ENCODE measurements at places on chromosomes 6 and 20.

DNA sequence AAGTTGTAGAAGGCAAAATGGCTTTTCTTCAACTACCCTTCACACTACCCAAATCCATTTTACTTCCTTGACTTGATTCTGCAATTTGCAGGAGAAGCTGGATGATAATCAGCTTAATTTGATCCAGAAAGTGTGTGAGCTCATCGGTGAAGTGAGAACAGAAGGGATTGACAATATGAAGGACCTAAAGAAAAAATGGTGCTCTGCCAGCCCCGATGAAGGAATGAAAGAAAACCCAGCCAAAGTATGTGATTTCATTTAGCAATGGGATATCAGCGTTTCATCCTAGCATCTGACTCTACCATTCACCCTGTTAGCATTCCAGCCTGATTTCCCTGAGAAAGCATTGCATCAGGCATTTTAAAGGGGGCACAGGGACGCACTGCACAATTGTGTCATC is 41.5 kb downstream of the CD164 start:
- DNase-seq, result no peak

- no peak for DNase-seq
These were observed 69.9 kb upstream of the SCGN start for GRCh38 chr6:25582101-25582500.

DNA sequence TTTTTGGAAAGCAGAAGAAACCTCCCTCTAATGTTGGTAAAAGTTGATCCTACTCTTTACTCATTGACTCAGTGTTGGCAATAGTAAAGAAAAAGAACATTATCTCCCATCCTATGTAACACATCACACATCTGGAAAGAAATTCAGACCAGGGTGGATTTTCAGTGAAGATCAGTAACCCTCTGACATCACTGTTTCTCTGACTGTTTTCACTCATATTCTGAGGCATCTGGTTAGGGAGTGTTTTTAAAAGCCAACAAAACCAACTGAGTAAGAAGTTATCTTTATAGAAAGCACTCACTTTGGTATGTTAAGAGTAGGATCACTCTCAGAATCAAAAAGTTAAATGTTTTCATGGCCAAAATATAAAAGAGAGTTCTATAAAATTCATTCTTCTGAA is 143.6 kb downstream of the DST start:
- DNase-seq, result no peak

DNA sequence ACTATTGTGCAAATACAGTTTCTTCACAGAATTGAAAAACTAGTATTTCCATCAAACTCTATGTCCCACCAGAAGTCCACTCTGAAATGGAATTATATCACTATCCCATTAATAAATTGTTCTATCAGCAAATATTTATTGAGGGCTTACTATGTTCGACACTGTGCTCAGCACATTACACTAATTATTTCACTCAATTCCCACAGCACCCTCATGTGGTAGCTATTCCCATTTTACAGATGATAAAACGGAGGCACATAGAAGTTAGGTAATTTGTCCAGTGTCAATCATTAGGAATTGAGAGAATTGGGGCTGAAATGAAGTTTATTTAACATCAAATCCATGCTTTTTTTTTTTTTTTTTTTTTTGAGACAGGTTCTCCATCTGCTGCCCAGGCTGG is 52.5 kb downstream of the MKKS start:
- DNase-seq, result no peak

GRCh38 chr6:15506066-15506465 is 156.8 kb downstream of the DTNBP1 start:
- no peak for DNase-seq

DNA sequence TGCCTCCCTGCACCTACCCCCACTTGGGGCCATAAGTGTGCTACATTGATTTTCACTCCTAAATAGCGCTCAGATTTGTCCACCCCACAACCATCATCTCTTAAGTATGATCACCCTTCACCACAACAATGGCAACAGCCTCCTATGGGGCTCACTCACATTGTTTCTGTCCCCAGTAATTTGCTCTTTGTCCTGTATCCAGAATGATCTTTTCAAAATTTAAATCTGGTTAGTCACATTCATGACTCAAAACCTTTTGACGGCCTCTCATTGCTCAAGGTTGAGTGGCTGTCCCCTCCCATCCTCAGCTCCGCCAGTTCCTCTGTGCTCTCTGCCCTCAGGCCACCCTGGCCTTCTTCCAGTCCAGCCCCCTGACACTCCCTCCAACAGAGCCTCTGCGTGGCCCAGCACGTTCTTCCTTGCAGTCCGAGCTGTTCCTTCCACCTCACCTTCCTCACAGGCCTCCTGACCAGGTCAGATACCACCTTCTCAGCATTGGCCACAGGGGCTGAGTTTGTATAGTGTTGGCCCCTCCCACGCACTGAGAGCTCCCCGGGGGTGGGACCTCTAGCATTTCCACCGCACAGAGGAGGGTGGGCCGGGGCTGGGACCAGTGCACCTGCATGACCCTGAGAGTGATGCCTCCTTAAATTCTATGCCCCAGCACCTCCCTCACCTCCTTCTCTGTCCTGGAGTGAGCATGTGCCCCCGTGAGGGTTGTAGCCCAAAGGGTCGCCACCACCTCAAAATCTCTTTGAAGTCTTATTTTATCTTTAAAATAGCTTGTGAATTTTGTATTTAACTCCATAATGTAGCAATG is 2.4 kb upstream of the PPP1R3G start:
- DNase-seq, result no peak

- peak; percentile 87 for DNase-seq
These were observed at the start of gene RSPH4A for GRCh38 chr6:116615937-116616736. Gene RSPH4A (plus strand): TSS chr6:116616479. CDS start chr6:116616624, 145 bp downstream.

DNA sequence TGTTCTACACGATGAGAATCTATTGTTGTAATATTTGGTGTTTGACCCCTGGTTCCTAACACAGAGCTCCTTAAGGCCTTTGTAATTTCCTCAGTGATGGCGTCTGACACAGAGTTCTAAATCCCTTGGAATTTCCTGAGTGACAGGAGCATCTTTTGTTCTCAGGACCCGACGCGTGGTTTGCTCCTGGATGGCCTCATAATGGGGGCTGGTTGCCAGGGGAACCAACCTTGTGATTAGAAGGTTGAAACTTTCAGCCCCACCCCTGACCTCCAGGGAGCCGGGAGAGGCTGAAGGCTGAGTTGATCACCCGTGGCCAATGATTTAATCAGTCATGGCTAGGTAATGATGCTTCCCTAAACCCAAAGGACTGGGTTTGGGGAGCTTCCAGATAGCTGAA is 20.5 kb upstream of the ZNF133 start:
- no peak for DNase-seq

DNA sequence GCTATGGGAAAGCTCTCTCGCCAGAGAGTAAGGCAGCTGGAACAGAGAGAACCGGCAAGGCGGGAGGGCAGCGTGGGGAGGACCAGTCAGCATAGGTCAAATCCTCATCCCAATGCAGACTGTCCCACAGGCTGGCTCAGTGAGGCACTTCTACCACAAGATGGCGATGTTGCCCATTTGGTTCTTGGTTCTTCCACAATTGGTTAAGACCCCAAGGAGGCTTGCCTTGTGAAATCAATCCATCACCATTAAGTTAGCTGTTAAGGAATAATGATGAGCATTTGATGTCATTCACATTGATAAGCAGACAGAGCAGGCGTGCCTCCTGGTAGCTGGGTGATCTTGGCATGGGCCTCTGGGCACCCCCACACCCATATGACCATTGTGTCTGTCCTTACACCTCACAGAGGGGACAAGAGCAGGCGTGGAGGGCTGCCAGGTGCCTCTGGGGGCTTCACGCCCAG is 2.4 kb downstream of the CSTL1 start:
- DNase-seq, result peak; percentile 43

GRCh38 chr6:119566546-119567260 is 217.1 kb upstream of the MAN1A1 start:
- DNase-seq, result peak; percentile 7

GRCh38 chr20:62977613-62978560 is 25.4 kb downstream of the SLC17A9 start:
- no peak for DNase-seq

DNA sequence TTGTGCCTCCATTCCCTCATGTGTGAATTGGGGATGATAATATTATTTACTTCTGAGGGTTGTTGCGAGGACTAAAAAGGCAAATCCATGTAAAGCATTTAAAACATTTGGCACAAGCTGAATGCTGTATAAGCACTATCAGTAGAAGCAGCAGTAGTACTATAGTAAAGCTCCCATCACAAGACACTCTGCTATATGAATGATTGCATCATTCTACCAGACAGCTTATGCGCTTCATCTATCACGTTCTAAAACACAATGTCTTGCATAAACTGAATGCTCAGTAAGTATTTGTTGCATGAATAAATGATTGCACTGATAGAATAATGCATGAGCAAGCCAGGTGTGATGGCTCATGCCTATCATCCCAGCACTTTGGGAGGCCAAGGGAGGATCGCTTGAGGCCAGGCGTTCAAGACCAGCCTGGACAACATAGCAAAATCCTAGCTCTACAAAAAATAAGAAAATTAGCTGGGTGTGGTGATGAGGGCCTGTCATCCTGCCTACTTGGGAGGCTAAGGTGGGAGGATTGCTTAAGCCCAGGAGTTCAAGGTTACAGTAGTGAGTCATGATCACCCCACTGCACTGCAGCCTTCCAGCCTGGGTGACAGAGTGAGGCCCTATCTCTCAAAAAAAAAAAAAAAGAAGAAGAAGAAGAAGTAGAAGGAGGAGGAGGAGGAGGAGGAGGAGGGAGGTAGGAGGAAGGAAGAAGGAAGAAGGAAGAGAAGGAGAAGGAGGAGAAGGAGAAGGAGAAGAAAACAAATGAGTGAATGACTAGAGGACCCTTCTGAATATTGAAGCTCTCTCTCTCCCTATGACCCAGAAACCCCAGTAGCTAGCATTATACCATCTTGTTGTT is 50.0 kb upstream of the FOXO3 start:
- no peak for DNase-seq

DNA sequence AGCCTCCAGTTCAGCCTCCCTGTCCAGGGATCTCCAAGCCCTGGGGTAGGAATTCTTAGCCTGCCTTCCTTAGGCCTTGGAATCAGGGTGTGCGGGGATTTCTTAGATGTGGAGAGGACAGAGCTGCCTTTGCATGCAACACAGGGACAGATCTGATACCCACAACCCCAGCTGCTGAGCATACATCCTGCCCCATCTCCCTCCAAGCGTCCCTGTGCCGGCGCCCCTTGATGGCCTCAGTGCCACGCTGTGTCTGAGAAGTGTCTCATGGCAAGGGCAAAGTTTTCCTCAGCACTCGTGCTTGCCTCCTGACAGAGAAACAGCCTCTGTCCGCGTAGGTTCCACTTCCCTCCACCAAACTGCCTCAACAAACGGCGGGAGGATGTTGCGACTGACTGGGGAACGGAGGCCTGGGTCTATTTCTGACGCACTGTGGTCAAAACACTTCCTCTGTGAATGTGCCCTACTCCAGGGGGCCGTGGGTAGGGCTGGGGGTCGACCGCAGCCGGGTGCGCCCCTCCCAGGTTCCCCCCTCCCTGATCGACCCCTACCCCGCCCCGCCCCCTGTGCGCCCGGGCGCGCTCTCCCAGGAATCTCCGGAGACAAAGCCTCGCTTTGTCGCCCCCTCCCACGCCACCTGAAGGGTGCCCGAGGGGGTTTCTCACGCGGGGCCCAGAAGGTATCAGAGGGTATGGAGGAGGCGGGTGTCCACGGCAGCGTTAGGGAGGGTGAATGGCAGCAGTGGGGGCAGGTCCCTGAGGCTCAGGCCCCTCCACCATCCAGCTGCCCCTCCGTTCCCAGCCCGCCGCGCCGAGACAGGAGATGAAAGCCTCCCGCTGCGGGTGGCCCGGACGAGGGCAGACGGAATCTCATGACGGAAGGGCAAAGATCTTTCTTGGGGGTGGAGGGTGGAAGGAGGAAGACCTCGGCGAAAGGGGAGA is 806 bp downstream of the MICAL1 start:
- DNase-seq, result no peak

DNA sequence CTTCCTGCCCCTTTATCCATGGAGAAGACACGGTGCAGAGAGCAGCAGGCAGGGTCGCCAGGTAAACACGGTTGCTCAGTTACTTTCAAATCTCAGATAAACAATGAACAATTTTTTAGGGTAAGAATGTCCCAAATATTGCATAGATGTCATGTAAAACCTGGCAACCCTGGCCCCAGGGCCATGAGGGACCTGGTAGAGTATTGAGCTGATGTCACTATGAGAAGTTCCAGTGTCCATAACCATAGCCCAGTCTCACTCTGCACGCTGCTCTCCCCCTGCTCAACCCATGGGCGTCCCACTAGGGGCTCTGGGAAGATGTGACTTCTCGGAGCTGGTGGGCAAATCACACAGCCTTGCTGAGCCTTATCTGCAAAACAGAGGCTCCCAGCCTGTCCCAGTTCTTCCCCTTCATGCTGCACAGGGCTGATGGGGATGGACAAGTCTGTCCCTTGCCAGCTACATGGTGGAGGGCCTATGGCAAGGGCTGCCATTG is 71.3 kb upstream of the TOP1 start:
- DNase-seq, result no peak

GRCh38 chr6:131182991-131183425 is 47.7 kb downstream of the AKAP7 start:
- no peak for DNase-seq

DNA sequence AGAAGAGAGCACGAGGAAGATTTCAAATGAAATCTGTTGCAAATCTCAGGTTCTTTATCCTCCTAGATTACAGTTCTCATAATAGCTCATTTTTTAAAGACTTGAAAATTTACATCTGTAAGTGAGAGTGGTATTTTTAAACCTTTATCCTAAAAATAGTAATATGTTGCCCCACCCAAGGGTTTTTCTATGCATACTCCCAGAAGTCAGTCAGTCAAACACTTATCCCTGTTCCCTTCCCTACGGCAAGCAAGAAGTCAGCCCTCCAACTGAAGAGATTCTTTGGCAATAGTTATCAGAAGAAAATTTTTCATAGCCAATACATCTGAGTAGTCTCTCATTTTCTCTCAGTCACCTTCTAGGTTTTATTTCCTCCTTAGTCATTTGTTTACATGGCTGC is 24.1 kb downstream of the ELOVL4 start:
- DNase-seq, result no peak

DNA sequence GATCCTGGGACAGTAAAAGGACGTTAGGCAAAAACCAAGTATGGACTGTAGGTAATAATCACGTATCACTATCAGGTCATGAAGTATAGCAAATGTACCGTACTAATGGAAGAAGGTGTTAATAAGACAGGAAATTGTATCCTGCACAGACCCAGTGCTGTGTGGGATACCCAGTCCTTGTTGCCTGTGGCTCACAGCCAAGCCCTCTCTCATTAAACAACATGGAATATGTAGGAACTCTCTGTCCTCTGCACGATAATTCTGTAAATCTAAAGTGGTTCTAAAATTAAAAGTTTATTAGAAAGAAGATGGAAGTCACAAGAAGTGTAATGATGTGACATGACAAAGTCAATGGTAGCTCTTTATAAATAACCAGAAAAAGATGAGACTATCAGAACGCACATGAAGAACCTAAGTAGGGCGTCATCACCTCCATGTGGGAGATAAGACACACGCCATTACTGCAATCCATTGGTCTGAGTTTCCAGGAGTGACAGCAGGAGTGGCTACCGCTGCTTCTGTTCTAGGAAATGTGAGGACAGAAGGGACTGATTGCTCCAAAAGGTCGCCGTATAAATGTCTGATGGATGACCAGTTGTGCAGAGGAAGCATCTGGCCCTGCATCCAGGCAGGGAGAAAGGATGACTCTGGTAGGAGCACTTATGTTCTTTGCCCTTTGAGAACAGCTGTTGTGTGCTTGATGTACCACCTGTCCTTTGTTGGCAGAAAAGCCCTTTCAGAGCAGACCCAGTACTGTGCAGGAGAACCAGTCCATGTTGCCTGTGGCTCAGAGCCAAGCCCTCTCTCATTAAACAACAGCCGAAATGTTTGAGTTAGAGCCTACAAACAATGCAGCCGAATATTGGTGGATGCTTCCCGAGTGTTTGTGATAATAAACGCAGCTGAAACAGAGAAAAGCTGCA is 125.6 kb downstream of the FIG4 start:
- no peak for DNase-seq

- no peak for DNase-seq
These were observed 46.6 kb upstream of the TFAP2C start for GRCh38 chr20:56582542-56582941.
